ENCODE measurements at places on chromosomes 3 and 15. TPM values are rescaled to one million over a fixed set of nuclear protein-coding genes. Genes with fewer than 3 reads are reported as not detected.

The PCLAF gene
- total RNA-seq: 1.0 TPM

The HYAL1 gene
- 16.9 TPM for total RNA-seq

The POC1A gene
- total RNA-seq: 2.0 TPM

The ZCWPW2 gene
- total RNA-seq: 0.25 TPM

The GCNT3 gene
- not detected for total RNA-seq

The CTNNB1 gene
- total RNA-seq: 659 TPM

The SPTBN5 gene
- total RNA-seq: 3.8 TPM

The DNAJA4 gene
- total RNA-seq: 21.8 TPM

The AHSG gene
- total RNA-seq: not detected

The TRH gene
- total RNA-seq: 0.65 TPM

The PLCL2 gene
- 28.5 TPM for total RNA-seq

The UCN2 gene
- not detected for total RNA-seq

The ERICH6 gene
- not detected for total RNA-seq

The MKRN2OS gene
- not detected for total RNA-seq

The AP4E1 gene
- total RNA-seq: 7.3 TPM

The C3orf49 gene
- not detected for total RNA-seq

The TYRO3 gene
- 44.5 TPM for total RNA-seq

The COL6A5 gene
- not detected for total RNA-seq

The UROC1 gene
- not detected for total RNA-seq

The FES gene
- total RNA-seq: 61.3 TPM

The PARP15 gene
- 4.1 TPM for total RNA-seq

The LRRC58 gene
- 36.3 TPM for total RNA-seq

The PAK6 gene
- 1.5 TPM for total RNA-seq

The MAPKAPK3 gene
- 46.6 TPM for total RNA-seq

The ZNF620 gene
- 1.9 TPM for total RNA-seq

The RASGRP1 gene
- 1.8 TPM for total RNA-seq

The TUSC7 gene
- total RNA-seq: not detected

The ITPR1 gene
- 42.6 TPM for total RNA-seq

The PLA2G4E gene
- not detected for total RNA-seq

The DMXL2 gene
- 61.2 TPM for total RNA-seq

The CCR1 gene
- 12.9 TPM for total RNA-seq

The EEF1AKMT4 gene
- total RNA-seq: 14.8 TPM

The IGSF11 gene
- not detected for total RNA-seq

The OR4M2 gene
- not detected for total RNA-seq

The SATB1 gene
- total RNA-seq: 28.6 TPM

The RAD51 gene
- total RNA-seq: 0.84 TPM

The LEKR1 gene
- not detected for total RNA-seq

The ALG1L2 gene
- not detected for total RNA-seq

The ABCF3 gene
- total RNA-seq: 76.7 TPM
